ENCODE measurements at places on chromosomes 4 and X.

GRCh38 chrX:106791495-106791894, 11.0 kb upstream of the TBC1D8B start:
- DNase-seq = no peak

GRCh38 chr4:77800483-77801259, 18.5 kb downstream of the CNOT6L start:
- DNase-seq = peak; percentile 8

DNA sequence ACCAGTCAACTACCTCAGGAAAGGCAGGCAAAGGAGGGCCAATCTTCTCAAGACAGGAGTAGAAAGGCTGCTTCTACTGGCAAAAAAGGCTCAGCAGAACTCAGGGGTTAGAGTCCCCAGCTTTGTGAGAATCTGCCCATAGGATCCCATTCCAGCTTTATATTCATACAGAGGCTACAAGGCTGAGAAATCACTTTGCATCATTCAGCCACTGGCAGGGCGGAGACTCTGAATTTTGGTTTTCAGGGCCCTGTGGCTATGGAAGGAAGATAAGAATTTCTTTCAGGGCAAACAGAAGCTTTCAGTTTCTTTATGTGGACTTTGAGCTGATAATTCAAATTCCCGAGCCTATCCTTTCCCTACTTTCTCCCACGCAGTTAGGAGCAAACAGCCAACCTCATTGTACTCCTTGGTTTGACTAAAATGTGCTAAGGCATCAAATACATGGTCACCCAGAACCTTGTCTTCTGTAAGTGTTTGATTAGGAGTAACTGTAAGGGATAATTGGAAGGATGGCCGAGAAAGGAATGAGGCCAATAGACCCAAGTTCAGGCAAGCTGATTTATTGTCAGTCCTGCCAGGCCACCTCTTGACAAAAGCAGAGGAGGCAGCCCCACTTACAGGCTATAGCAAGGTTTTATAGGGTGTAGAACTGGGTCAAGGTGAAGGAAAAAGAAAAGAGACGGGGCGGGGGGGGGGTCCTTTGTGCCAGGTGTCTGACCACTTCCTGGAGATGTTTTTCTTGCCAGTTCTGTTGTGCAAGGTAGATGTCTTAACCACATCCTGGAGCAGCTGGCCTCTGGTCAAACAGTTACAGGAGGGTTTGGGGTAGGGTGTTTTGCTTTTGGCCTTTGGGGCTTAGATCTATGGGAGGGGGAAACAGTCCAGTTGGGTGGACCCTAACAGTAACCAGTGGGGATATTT, 165.3 kb upstream of the PPP1R2C start:
- no peak for DNase-seq

DNA sequence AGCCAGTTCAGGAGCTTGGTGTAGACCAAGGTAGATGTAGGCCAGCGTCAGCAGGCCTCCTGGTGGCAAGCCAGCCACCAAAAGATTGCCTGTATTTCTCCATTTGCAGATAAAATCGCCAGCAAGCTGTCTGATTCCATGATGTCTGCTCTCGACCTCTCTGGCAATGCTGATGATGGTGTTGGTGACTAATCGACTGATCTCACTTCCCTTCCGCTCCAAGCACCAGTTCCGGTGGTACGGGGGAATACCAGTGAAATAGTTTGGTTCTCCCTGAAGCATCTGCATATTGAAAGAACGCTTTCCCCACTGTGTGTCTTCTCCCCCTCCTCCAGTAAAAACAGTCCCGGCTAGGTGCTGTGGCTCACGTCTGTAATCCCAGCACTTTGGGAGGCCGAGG, 30.4 kb downstream of the GNL3L start:
- DNase-seq = no peak

- peak; percentile 35 for DNase-seq
Observed at GRCh38 chr4:70603856-70604255, 11.8 kb downstream of the AMBN start.

- DNase-seq = no peak
Observed at GRCh38 chrX:56793521-56794320, 64.7 kb downstream of the NBDY start.

GRCh38 chr4:110002326-110002725, 89.6 kb downstream of the EGF start:
- no peak for DNase-seq

GRCh38 chr4:122341886-122342285, 36.9 kb upstream of the ADAD1 start:
- peak; percentile 64 for DNase-seq

DNA sequence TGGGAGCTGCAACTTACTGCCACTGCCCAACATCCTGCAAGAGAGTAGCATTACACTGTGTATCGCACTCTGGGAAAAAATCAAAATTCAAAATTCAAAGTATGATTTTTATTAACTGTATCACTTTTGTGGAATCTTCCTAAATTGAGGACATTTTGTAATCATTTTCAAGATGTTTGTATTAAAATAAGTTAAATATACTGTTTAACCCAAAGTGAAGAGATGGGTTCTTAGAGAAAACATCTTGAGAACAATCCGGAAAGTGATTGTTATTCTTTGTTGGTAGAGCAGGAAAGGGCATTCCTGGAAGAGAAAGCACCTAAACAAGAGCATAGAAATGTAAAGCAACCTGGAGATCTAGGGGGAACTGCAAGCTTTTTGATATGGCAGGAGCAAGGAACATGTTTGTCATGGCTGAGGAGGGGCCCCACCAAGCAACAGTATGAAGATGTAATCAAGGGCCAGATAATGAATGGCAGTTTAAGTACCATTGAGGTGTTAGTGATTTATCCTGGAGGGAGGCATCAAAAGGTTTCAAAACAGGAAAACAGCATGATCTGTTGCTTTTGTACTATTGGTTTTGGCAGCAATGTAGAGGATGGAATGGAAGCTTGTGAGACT, 14.1 kb upstream of the SEC24D start:
- DNase-seq = no peak

DNA sequence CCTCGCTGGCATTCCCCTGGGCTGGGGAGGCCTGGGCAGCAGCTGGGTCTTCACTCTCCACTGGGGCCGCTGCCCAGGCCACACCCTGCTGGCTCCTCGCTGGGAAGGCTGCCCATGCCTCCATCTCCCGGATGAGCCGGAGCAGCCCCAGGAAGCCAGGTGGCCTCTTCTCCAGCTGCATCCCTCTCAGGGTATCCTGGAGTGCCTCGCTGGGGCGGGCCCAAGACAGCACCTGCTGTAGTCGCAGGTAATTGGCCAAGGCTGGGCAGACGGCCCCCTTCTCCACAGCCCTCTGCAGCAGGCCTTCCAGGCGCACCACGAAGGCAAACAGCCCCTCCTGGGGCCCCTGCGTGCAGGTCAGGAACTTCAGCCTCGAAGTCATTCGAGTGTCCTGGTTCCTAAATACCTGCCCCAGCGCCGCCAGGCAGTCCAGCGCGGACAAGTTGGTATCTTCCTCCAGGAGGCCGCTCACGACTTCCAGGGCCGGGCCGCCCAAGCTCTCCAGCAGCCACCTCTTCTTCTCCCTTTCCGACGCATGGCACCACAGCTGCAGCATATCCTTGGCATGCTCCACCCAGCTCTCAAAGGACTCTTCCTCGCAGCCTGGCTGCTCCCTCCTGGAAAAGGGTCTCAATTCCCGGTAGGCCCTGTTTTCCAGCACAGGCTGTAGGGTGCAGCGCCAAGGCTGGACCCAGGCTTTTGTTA, 3.7 kb downstream of the PNMA6E start:
- no peak for DNase-seq

DNA sequence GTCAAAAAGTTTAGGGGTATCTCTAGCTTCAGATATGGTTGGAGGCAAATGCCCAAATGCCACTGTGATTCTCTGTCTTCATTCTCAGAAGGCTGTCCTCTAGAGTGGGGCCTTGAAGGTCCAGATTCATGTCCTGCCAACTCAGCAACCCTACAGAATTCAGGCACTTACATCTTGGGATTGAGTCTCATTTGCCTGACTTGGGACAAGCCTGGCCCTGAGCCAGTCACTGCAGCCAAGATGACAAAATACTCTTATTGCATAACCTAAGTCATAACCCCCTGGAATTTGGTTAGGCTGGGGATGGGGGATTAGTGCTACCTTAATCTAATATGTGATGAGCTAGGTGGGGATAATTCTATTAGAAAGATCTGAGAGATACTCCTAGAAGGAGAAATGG, 100.5 kb downstream of the AREG start:
- peak; percentile 41 for DNase-seq

- DNase-seq = no peak
Observed at GRCh38 chr4:98573791-98574190, 84.6 kb downstream of the TSPAN5 start.

- no peak for DNase-seq
Observed at GRCh38 chr4:98630737-98631454, 27.5 kb downstream of the TSPAN5 start.

DNA sequence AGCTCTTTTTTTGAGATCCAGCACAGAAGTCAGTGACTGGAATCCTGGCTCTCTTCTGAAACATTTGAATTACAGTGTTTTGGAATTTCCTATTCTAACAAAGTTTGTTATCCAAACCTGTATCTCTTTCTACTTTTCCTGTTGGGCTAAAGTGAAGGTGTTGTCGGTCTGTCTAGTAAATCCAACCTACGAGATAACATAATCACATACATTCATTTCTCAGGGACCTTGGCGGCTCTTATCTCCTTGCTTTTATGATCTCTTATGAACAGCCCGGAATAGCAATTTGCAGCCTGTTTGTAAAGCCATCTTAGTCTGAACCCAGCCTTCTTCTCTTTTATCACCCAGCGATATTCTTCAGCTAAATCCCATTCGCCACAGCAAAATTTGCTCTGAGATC, 14.5 kb downstream of the PPARGC1A start:
- no peak for DNase-seq

- no peak for DNase-seq
Observed at GRCh38 chrX:38961936-38962335, 160.7 kb downstream of the MID1IP1 start.

GRCh38 chr4:2417765-2418649, at the start of gene ZFYVE28:
Gene ZFYVE28, minus strand, starts transcription at chr4:2418645. Its CDS starts 322 bp downstream, at chr4:2418323.
- no peak for DNase-seq

- no peak for DNase-seq
Observed at GRCh38 chr4:123696687-123697086, 300.1 kb downstream of the SPRY1 start.

DNA sequence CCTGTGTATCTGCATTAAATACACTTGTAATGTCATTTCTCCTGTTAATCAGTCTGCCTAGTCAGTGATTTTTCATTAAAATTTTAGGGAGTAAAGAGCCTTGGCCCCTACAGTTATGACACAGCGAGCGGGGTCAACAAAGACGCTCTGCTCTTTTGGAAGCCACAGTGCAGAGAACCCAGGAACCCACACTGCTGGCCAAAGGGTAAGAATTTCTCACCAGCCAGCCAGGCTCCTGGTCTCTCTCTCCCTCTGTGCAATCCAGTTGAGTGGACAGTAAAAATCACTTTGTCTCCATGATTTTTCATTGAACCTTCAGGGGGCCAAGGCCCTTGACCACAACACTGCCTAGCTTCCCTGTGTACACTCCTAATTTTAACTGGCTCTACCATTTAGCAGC, 52.8 kb downstream of the NLGN4X start:
- no peak for DNase-seq

DNA sequence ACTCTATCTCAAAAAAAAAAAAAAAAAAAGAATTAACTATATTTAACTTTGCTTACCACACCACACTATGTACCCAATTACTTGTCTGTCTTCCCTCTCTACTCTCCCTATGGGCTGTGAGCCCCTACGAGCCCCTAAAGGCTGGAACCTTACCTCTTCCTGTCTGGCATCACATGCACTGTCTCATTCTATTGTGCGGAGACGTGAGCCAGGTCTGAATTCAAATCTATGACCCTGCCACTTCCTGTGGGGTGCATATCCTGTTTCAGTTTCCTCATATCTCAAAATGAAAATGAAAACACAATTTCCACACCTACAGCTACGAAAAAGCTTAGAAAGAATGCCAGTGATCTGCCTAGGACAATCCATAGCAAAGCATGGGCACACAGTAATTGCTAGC, 42.9 kb upstream of the HS3ST1 start:
- no peak for DNase-seq

DNA sequence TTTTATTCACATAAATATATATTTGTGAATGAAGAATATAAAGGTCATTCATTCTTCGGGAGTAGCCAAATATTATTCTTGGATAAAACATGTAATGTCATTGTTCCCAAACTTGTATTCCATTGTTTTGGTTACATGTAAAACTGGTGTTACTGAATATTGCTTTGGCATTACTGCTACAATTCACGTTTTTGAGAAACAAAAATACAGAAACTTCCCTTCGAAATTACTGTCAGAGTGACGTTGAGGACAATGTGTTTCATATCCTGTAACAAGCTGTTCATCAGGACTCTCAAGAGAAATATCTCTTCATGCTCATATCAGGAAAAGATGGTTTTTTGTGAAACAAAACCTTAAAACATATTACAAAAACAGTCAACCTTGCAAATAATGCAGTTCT, 258.9 kb upstream of the DDX53 start:
- DNase-seq = no peak

DNA sequence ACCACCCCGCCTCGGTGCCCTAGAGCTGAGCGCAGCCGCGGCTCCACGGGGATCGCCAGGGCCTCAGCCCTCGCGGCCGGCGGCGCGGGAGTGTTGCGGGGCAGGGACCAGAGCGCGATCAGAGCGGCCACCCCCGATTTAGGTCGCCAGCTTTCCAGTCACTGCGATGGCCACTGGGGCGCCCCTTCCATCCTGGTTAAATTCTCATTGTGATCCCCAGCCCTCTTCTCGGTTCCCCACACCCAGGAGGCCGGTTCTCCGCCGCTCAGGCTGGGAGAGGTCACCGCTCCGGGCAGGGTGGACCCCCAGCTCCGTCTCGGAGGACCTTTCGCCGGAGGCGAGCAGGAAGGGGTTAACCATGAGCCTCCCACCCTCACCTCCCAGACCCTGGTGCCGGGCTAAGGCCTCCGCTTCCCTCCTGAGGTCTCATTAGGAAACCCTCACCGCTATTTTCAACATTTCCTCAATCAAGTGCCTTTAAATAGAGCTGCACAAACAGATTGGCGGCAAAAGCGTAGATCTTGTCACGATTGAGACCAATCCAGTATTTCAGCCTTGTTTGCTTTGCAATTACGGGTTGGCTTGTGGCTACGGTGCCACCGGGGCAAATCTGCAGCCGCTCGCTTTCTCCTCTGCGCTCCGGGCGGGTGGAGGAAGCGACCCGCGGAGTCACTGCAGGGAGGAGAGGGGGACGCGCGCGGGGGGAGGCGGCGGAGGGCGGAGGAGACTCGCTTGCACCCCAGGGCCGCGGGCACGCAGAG, 8.3 kb upstream of the HAND2 start:
- DNase-seq = no peak

GRCh38 chr4:86967798-86968197, 33.0 kb downstream of the AFF1 start:
- peak; percentile 43 for DNase-seq

GRCh38 chr4:114249976-114250375, 270.5 kb upstream of the ARSJ start:
- DNase-seq = no peak

GRCh38 chr4:772118-772517, 53.8 kb downstream of the CPLX1 start:
- no peak for DNase-seq

- no peak for DNase-seq
Observed at GRCh38 chrX:45050558-45050957, 150.1 kb downstream of the DIPK2B start.

DNA sequence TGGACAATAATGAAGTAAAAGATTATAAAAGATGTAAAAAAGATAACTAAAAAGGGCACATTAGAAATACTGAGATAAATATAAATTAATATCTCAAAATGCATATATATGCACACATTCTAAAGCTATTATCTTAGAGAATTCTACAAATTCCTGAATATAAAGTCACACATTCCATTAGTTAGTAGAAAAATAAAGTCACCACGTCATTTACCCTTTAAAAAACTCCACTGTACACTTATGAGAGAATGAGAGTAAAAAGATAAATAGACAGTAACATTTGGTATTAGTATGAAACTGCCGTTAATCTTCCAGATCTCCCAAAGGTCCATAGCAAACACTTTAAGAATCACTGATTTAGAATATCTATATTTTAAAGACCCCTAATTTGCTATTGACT, 67.2 kb upstream of the IL15 start:
- DNase-seq = peak; percentile 72

Measured in fibroblast of skin of right biceps (primary cell).